ENCODE measurements at places on chromosomes 1 and 21.

- DNase-seq = no peak
Observed at GRCh38 chr1:68904477-68904876, 407.6 kb upstream of the DEPDC1 start.

- no peak for DNase-seq
Observed at GRCh38 chr1:72434070-72434469, 151.7 kb upstream of the NEGR1 start.

DNA sequence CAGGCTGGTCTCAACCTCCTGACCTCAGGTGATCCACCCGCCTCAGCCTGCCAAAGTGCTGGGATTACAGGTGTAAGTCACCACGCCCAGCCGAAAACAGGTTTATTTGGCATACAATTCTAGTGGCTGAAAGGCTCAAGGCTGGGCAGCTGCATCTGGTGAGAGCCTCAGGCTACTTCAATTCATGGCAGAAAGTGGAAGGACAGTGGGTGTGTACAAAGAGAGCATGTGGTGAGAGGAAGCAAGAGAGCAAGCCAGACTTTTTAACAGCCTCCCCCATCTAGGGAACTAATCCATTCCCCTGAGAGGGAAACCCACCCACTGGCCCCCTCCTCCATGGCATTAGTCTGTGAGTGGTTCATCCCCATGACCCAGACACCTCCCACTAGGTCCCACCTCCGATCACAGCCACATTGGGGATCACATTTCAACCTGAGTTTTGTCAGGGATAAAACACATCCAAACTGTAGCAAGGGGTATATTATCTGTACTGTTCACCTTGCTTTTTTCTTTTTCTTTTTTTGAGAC is 9.5 kb downstream of the BMP8A start:
- DNase-seq = no peak

- no peak for DNase-seq
Observed at GRCh38 chr1:167819849-167820683, 93.9 kb downstream of the ADCY10 start.

DNA sequence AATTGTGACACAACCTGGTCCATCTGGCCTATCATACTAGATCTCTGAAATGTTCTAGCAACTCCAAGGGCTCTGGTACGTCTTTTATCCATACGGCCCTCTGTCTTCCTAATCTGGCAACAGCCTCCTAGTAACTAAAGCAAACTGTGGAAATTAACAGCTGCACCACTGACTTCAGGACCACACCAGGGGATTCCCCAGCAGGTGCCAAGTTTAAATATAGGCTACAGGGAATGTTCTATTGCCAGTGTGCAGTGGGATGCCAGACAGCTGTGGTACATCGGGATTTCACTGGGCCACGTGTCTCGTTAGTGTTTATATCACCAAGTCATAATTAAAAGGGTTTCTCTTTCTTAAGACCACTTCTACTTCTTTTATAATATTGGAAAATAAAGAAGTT is 94.3 kb downstream of the RGS2 start:
- DNase-seq = no peak

DNA sequence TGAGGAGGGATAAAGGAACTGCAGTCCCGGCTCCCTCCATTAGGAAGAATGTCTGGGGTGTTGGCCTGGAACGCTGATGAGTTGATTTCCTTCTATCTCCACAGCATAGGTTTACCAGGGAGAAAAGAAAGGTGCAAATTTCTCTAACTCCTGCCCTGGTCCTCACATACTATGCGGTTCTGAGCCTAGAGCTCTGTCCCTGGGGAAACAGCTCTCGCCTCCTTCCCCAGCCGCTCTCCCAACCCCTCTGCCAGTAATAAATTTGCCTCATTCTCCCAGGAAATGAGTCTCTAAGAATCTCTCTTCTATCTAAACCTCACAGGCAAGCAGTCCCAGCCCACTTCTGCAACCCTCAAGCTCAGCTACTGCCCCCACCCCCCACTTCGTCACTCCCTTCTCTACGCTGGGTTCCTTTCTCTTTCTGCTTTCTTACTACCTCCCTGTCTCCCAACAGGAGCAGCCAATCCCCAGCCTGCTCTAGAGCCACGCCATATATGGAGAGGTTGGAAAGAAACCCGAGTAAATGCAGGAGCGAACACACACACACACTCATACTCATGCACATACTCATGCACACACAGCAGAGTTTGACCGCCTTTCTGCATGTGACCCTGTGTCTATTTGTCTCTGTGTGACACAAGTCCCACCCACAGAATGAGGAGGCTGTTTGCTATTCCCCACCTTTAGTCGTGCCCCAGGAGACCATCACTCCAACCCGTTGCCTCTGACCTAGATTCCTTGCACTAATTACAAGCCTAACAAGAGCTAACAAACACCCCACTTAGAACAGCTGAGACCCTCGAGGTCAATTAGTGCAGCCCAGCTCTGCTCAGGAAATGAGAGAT is 13.4 kb downstream of the PLEKHO1 start:
- no peak for DNase-seq

- DNase-seq = peak; percentile 66
Observed at GRCh38 chr1:149917571-149918144, at the start of gene SV2A. TSS of gene SV2A (minus strand) at chr1:149917844. CDS start at chr1:149913840, 4,004 bp downstream.

GRCh38 chr1:17719874-17720273 is 35.3 kb upstream of the ACTL8 start:
- no peak for DNase-seq

DNA sequence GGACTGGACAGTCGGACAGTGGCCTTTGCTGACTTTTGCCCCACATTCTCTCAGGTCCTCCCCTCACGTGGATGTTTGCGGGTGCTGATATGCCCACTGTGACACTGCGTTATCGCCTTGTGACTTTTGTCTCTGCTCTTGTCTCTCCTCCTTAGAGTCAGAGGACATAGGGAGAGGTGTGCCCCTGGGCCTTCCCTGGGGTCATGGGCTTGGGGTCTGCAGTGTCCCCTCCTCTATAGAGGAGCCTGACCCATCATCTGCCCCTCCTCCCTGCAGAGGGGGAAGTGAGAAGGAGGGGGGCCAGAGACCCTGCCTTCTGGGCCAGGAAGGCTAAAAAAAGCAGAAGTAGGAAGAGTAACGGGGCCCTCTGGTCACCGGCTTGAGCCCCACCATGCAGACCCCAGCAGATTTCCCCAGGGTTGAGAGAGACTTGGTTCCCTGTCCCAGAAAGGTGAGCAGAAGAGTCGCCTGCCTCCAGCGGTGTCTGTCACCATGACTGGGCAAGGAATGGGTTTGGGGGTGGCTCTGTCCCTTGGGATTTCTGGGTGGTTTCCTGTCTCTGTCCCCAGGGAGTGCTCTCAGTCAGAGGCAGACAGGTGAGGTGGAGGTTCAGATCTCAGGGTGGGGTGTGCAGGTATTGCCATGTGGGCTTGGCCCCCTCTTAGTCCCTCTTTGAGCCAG is 13.3 kb downstream of the RPS6KA1 start:
- DNase-seq = no peak

DNA sequence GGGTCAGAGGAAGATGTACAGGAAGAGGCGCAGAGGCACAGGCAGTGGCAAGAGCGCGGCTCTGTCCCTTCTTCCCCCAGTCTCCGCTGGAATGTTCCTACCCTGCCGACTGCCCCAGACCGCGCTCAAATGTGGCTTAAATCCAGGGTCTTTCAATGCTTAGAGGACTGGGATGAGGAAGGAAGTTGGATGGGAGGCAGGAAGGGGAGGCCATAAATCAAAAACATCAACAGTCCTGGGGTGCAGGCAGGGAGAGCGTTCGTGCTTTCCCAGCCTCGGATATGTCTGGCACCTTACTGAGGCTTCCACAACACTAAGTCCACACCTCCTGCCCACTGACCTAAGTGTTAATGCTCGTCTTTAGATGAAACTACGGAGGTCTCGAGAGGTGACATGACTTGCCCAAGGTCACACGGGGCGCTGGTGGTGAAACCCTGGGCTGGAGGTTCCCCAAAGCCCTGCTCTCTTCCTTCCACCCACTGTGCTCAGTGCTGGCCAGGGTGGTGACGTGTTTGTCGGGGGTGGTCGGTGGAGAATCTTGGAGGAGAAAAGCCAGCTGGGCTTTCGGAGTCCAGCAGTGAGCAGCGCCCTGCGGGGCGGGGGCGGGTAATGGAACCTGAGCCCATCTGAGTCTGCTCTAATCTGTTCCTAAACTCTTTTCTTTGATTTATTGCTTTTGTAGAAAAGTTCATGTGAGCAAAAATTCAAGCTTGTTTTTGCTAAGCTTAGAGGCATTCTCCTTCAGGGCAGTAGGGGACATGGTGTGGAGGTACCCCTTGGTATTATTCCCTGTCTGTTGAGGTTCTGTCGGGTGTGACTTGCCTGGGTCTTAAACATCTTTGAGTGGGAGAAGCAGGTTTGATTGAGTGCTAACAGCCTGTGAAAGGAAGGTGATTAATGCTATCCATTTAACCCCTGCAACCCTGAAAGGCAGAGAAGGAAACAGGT is 708 bp downstream of the CDA start:
- DNase-seq = no peak

DNA sequence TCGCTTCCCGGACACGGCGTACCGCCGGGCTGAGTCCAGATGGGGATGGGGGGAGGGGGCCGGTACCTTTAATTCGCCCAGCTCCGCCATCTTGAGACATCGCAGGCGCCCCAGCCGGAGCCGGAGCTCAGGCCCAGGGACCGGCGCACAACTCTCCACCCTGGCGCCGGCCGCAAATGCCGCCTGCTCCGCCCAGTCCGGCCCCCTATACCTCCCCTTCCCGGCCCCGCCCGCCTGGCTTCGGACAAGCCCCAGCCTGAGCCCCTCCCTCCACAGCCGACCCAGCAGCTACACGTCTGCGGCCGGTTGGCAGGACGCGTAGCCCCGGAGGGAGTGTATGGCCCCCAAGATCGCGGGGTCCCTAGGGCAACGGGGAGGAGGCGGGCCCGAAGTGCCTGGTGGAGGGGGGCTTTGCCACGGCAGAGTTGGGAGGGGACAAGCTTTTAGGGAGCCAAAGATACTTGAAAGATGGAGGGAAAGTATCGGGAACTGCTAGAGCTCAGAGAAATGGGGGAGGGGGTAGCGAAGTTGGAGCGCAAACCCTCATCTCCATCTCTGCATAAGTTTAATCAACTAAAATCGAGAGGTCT is at the start of gene PIAS3:
PIAS3 (minus strand) TSS at position 181 of the 590 bp plus-strand sequence; CDS start at position 90, 91 bp downstream.
- peak; percentile 89 for DNase-seq

GRCh38 chr1:4121834-4122512 is 221.9 kb upstream of the C1orf174 start:
- no peak for DNase-seq

DNA sequence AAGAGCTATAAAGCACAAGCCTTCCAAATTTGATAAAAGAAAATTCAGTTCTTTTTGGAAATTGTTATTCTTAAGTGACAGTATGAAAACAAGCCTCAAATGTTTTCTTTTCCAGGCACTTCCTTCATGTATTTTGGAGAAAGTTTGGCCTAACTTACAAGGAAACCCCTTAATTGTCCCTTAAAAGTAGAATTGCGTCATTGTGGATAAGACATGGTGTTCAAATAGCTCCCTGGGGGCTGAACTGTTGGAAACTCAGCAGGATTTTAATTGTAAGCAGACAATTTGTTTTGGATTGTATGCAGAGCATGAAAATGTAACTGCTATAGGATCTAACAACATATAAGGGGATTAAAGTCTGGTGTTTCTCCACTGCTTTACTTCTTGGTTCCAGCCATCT is 35.4 kb upstream of the FGGY start:
- no peak for DNase-seq

- no peak for DNase-seq
Observed at GRCh38 chr1:215986401-215986800, 419.3 kb downstream of the KCTD3 start.

DNA sequence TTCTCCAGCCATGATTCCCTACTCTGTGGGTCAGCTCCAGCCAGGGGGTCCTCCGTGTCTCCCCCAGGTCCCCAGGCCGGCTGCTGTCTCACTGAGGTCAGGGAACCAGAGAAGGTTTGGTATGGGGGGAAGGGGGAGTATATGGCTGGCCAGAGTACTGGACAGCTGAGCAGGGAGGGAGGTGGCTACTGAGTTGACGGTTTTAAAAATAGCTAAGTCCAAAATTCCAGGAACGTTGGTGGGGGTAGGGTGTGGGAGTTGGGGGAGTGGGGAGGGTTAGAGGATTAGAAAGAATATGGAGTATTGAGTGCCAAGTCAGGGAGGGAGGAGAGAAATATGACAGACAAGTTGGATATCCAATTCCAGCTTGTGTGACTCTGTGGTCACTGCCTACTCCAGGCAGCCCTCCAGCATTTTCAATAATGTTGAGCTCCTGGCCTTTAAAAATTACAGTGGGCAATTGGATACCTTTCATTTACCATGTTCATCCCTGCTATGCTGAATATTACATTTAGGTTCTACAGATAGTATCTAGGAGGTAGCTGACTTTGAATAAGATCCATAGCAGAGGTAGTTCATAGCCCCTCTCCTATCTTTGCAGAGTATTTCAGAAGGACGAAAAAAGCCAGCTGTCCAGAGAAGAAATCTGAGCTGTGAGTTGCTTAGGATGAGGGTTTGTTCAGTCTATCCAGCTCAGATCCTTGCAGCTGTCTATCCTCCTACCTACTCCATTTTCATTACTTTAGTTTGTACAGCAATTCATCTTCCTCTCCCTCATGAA is at the start of gene HJV:
HJV (minus strand) TSS at position 114 of the 781 bp plus-strand sequence. CDS start 1,504 bp downstream, outside the sequence.
- no peak for DNase-seq

Data from caudate nucleus (tissue), 63 donors.